Endothelial cell (in vitro differentiated cells): ENCODE measurements at places on chromosomes 3 and 15.

DNA sequence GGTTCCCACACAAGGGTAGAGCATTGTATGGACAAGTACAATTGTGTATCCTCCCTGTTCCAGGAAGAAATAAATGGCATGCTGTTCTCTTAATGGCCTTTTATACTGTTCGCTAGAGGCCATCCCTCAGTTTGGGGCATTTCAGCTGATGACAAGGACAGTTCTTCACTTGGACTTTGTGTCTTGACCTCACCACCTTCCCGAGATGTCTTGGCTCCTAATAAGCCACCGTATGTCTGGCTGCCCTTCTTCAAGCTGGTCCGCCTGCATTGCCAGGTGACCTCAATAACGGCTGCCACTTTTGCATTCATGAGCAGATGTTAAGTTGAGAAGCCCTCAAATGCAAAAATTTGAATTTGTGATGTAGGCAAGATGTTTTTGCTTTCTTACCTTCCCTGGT lies 24.1 kb downstream of the ZBTB38 start:
- no peak overlapping the region for H3K27ac ChIP-seq
- H3K4me3 ChIP-seq, result no peak overlapping the region
- H3K36me3 ChIP-seq, result peaks cover 19% of the 10 kb centered on the region
- peaks cover 2% of the 10 kb centered on the region for H3K27me3 ChIP-seq

DNA sequence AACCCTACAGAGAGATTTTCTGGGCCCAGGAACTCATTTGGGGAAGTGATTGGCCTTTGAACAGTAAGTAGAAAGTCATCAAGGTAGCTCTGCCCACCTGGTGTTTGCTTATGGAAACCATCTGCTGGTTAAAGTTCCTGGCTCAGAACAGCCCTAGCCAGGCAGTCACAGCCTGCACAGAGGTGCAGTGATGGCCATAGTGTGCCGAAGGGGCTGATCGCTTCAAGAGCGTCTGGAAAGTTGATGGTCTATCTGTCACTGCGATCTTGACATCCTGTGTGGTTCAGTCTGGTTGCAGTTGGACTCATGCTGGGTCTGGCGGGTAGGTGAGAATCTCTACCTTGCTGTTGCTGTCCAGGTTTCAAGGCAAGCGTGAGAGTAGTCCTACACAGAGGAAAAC lies 151.6 kb downstream of the SLCO3A1 start:
- H3K36me3 ChIP-seq, result no peaks in the 10 kb centered on the region
- H3K4me1 ChIP-seq, result no peaks in the 10 kb centered on the region
- no peak overlapping the region for H3K4me3 ChIP-seq
- no peak overlapping the region for H3K27ac ChIP-seq
- no peak for DNase-seq

- no peaks in the 10 kb centered on the region for H3K27me3 ChIP-seq
- no peak for DNase-seq
- no peak overlapping the region for H3K27ac ChIP-seq
- H3K36me3 ChIP-seq, result no peaks in the 10 kb centered on the region
- no peak overlapping the region for H3K4me3 ChIP-seq
Observed at GRCh38 chr3:34727700-34728099, 911.6 kb upstream of the ARPP21 start.

DNA sequence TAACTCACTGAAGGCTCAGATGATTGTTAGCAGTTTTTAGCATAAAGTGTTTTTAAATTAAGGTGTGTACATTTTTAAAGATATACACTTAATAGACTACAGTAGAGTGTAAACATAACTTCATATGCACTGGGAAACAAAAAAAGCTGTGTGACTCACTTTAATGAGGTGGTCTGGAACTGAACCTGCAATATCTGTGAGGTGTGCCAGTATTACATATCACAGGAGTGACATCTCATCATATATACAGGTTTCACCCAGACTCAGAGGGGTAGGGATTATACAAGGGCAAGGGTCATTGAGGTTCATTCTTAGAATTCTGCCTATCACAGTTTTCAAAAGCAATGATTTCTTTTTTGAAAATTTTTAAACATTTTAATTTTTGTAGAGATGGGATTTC lies 7.3 kb upstream of the SNRK start:
- no peak for DNase-seq
- H3K36me3 ChIP-seq, result no peaks in the 10 kb centered on the region
- H3K27me3 ChIP-seq, result no peaks in the 10 kb centered on the region
- no peak overlapping the region for H3K27ac ChIP-seq
- peaks cover 12% of the 10 kb centered on the region for H3K4me1 ChIP-seq
- H3K4me3 ChIP-seq, result no peak overlapping the region

GRCh38 chr3:19074257-19074900 lies 73.9 kb upstream of the KCNH8 start:
- H3K36me3 ChIP-seq, result no peaks in the 10 kb centered on the region
- H3K27ac ChIP-seq, result no peak overlapping the region
- no peak overlapping the region for H3K4me3 ChIP-seq
- no peaks in the 10 kb centered on the region for H3K4me1 ChIP-seq

DNA sequence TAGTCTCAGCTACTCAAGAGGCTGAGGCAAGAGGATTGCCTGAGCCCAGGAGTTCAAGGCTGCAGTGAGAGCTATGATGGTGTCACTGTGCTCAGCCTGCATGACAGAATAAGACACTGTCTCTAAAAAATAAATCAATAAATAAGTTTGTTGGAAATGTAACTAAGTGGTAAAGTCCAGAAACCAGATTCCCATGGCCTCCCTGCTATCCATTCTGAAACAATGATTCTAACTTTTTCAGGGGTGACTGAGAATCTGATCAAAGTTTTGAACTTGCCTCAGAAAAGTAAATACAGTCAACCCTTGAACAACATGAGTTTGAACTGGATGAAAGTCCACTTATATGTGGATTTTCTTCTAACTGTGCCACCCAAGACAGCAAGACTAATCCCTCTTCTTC lies 86.2 kb downstream of the NBEAL2 start:
- no peak overlapping the region for H3K4me3 ChIP-seq
- H3K27ac ChIP-seq, result no peak overlapping the region
- H3K4me1 ChIP-seq, result no peaks in the 10 kb centered on the region
- no peak for DNase-seq
- H3K36me3 ChIP-seq, result peaks cover 4% of the 10 kb centered on the region
- no peaks in the 10 kb centered on the region for H3K27me3 ChIP-seq

- H3K27ac ChIP-seq, result no peak overlapping the region
- peaks cover 5% of the 10 kb centered on the region for H3K27me3 ChIP-seq
- H3K36me3 ChIP-seq, result peaks cover under 1% of the 10 kb centered on the region
- peaks cover 4% of the 10 kb centered on the region for H3K4me1 ChIP-seq
- peak; percentile 82 for DNase-seq
Observed at GRCh38 chr15:40506964-40507571, 36.3 kb downstream of the CHST14 start.

GRCh38 chr3:151327571-151328198 lies 1.7 kb downstream of the P2RY13 start:
- no peak overlapping the region for H3K27ac ChIP-seq
- no peaks in the 10 kb centered on the region for H3K36me3 ChIP-seq
- H3K27me3 ChIP-seq, result no peaks in the 10 kb centered on the region

GRCh38 chr3:39150803-39151631 lies 2.4 kb downstream of the CSRNP1 start:
- peaks cover 79% of the 10 kb centered on the region for H3K4me1 ChIP-seq
- peaks cover 27% of the 10 kb centered on the region for H3K36me3 ChIP-seq
- peak overlapping the region; percentile 97 for H3K27ac ChIP-seq

- no peak for DNase-seq
- no peak overlapping the region for H3K27ac ChIP-seq
Observed at GRCh38 chr15:60842694-60843093, 363.8 kb upstream of the ICE2 start.

DNA sequence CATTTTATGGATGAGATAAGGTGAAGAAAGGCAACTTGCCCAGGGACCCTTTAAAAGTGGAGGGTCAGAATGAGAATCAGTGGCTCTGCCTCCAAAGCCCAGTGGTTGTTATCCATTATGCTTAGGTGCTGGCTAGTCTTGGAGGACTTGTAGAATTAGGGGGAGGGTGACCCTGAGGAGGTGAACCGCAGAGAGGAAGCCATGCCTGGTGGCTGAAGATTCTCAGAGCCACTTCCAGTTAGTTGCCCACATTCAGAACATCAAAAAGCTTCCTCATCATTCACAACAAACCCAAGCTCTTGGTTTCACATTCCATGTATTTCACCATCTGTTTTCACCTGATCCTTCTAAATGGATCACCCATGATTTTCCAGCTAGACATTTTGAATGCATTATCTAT lies 11.2 kb downstream of the EBLN2 start:
- H3K4me1 ChIP-seq, result no peaks in the 10 kb centered on the region
- H3K27ac ChIP-seq, result no peak overlapping the region
- H3K4me3 ChIP-seq, result no peak overlapping the region
- no peaks in the 10 kb centered on the region for H3K36me3 ChIP-seq
- no peak for DNase-seq
- H3K27me3 ChIP-seq, result peaks cover 2% of the 10 kb centered on the region

DNA sequence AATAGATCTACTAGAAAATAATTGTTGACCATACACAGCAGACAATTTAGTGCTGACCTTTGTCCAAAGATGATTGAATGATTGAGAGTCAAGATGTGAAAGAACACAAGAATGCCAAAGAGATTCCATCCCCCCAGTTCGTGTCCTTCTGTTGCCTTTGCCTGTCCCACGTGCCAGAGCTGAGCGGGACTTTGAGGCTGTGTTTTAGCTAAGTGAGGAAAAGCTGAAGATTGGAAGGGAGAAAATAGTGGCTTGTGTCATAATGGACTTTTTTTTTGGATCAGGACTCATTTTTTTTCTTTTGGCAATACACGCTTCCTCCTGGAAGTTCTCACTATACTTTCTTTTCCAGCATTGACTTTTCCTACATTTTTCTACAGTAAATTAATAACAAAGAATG lies 206.6 kb upstream of the MDFIC2 start:
- H3K4me1 ChIP-seq, result no peaks in the 10 kb centered on the region
- H3K27me3 ChIP-seq, result peaks cover 1% of the 10 kb centered on the region
- DNase-seq, result no peak
- no peak overlapping the region for H3K4me3 ChIP-seq

- no peaks in the 10 kb centered on the region for H3K36me3 ChIP-seq
- H3K4me1 ChIP-seq, result peaks cover 24% of the 10 kb centered on the region
- DNase-seq, result no peak
- peaks cover 1% of the 10 kb centered on the region for H3K27me3 ChIP-seq
- H3K4me3 ChIP-seq, result no peak overlapping the region
- H3K27ac ChIP-seq, result no peak overlapping the region
Observed at GRCh38 chr3:102085431-102086176, 236.3 kb downstream of the NFKBIZ start.

GRCh38 chr15:96079882-96080281 lies 250.6 kb upstream of the NR2F2 start:
- no peaks in the 10 kb centered on the region for H3K36me3 ChIP-seq
- no peak overlapping the region for H3K4me3 ChIP-seq
- no peak overlapping the region for H3K27ac ChIP-seq
- DNase-seq, result no peak
- no peaks in the 10 kb centered on the region for H3K4me1 ChIP-seq
- H3K27me3 ChIP-seq, result no peaks in the 10 kb centered on the region

- H3K36me3 ChIP-seq, result peaks cover 15% of the 10 kb centered on the region
- H3K27me3 ChIP-seq, result no peaks in the 10 kb centered on the region
- H3K27ac ChIP-seq, result no peak overlapping the region
- H3K4me1 ChIP-seq, result no peaks in the 10 kb centered on the region
- peak overlapping the region; percentile 62 for H3K4me3 ChIP-seq
Observed at GRCh38 chr15:66452971-66453580, 44.5 kb downstream of the SNAPC5 start.

- no peaks in the 10 kb centered on the region for H3K36me3 ChIP-seq
- H3K4me1 ChIP-seq, result no peaks in the 10 kb centered on the region
- DNase-seq, result no peak
Observed at GRCh38 chr3:56296361-56296760, 171.9 kb downstream of the ERC2 start.

DNA sequence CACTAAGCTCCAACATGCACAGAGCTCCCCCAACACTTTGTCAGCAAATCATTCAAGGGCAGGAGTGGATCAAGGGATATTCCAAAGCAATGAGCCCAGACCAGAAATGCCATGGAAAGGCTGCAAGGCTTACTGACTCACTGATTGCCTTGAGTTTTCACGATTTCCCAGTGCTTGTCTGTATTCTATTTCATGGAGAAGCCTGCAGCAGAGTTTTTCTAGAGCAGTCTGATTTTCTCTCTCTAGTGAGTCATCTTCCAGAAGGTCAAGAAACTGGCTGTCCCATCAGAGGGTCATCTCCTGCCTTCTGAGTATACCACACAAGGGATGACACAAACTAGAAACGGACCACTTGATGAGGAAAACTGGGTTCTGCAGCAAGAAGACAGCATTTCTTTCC lies 16.5 kb downstream of the LMCD1 start:
- H3K4me3 ChIP-seq, result no peak overlapping the region
- peaks cover 4% of the 10 kb centered on the region for H3K4me1 ChIP-seq
- no peak overlapping the region for H3K27ac ChIP-seq
- DNase-seq, result no peak
- H3K36me3 ChIP-seq, result no peaks in the 10 kb centered on the region

DNA sequence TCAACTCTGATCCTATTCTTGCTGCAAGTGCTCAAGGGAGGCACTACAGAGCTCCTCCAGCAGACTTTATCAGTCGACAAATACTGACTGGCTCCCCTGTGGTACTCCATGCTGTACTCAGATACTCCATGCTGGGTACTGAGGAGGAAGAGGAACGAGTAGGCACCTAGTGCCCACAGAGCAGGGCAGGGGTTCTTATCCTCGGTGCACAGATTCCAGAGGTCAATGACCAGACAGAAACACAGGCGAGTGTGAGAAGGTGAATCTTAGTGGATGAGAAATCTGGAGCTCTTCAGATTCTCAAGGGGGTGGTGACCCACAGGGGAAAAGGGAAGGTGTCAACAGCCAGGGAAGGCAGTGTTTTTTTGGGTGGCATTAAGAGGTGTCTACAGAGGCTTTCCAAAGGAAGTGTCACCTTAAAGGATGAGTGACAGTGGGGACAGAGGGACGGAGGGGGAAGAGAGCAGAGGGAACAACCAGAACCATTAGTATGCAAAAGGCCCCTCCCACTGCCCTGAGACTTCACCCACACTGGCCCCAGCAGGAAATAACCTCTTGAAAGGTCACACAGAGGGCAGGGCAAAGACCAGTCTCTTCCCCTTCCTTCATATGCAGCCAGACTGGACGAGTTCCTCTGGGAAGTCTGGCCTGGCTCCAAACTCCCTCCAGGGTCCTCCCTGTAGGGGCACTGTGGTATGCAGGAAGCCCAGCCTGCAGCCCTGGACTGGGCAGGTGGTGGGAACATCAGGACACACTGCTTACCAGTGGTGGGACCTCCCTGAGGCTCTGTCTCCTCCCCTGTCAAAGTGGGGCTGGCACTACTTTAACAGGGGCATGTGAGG lies 27.5 kb downstream of the CCDC12 start:
- peaks cover 30% of the 10 kb centered on the region for H3K36me3 ChIP-seq
- peak; percentile 38 for DNase-seq
- peaks cover under 1% of the 10 kb centered on the region for H3K27me3 ChIP-seq
- H3K4me3 ChIP-seq, result no peak overlapping the region
- peak overlapping the region; percentile 40 for H3K27ac ChIP-seq
- peaks cover 78% of the 10 kb centered on the region for H3K4me1 ChIP-seq

GRCh38 chr3:183306798-183307671 lies 54.0 kb downstream of the B3GNT5 start:
- peaks cover 14% of the 10 kb centered on the region for H3K4me1 ChIP-seq
- H3K27me3 ChIP-seq, result peaks cover 2% of the 10 kb centered on the region
- no peak overlapping the region for H3K27ac ChIP-seq

- H3K4me1 ChIP-seq, result peaks cover 10% of the 10 kb centered on the region
- peaks cover 2% of the 10 kb centered on the region for H3K27me3 ChIP-seq
- no peak overlapping the region for H3K27ac ChIP-seq
Observed at GRCh38 chr3:135678386-135678785, 287.1 kb upstream of the PPP2R3A start.

GRCh38 chr3:67700596-67700995 lies 46.2 kb upstream of the SUCLG2 start:
- H3K36me3 ChIP-seq, result no peaks in the 10 kb centered on the region
- H3K4me1 ChIP-seq, result no peaks in the 10 kb centered on the region
- H3K4me3 ChIP-seq, result no peak overlapping the region
- H3K27ac ChIP-seq, result no peak overlapping the region
- H3K27me3 ChIP-seq, result peaks cover 2% of the 10 kb centered on the region
- DNase-seq, result no peak
